ENCODE measurements at places on chromosomes 4 and X.

DNA sequence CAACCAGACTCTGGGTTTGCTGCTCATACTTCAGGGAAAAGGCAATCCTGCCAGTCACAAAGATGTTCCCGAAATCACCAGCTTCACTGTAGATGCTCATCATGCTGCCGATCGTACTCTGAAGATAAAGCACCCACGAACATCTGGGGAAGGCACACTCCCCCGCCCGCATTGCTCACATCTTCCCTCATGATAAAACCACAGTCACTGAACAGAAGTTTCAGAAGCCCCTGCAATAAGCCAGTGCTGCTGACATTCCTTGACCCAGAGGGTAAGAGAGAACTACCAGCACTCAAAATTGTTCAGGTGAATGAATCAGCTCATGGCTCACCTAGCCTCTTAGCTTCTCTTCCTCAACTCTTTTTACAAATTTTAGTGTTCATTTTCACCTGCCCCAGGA is 43.1 kb downstream of the SRPX2 start:
- DNase-seq: no peak

DNA sequence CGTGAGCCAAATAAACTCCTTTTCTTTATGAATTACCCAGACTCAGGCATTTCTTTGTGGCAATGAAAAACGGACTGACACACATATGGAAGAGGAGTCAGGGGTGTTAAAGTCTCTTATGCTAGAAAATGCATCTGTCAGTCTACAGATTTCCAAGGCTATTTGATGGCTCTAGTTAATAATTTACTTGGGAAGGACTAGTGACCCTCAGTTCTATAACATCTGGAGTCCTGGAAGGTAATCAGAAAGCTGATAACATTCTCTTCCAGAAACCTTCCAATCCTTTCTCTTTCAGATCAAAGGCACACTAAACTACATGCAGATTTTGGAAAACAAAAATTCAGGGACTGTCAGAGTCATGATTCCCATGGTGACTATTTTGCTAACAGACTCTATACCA is 142.0 kb upstream of the TEX13D start:
- DNase-seq: no peak

DNA sequence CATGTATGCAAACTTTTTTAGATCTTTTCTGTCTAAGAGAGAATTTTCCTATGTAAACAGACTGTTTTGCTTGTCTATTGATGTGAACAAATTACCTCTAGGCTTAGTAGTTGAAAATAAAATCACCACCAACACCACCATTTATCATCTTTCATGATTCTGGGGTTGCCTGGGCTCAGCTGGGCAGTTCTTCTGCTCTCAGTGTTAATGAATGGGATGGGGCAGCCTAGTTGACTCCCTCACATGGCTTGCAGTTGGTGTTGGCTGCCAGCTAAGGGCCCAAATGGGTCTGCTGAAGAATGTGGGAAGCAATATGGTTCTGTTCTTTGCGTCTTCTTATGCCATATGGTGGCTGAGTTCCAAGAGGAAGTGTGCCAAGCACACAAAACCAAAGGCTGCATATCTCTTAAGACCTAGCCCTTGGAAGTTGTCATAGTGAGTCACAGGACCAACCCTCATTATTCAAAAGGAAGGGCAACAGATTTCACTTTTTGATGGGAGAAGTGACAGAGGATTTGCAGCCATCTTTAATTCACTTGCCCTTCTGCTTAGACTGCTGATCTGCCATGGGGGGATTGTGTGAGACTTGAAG is 17.9 kb downstream of the REELD1 start:
- no peak for DNase-seq

DNA sequence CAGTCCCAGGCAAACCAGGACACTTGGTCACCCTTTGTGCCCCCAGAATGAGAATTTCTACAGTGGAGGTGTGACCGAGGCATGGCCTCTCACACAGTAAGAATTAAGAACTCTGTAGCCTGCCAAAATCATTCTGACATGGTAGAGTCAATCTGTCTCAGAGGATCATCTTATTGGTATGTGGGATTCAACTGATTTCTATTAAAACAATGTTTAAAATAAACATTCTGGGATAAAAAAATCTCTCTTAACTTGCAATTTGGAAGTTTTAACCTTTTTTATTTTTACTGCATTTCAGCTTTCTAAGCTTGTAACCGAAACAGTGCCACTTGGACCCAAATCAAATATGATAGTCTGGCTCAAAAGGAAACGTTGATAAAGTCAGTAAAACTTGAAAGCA is 165.4 kb upstream of the LDB2 start:
- no peak for DNase-seq
